ENCODE measurements at places on chromosomes 2 and 18.

GRCh38 chr2:70081221-70081620, 6.1 kb upstream of the PCBP1 start:
- no peak for DNase-seq

DNA sequence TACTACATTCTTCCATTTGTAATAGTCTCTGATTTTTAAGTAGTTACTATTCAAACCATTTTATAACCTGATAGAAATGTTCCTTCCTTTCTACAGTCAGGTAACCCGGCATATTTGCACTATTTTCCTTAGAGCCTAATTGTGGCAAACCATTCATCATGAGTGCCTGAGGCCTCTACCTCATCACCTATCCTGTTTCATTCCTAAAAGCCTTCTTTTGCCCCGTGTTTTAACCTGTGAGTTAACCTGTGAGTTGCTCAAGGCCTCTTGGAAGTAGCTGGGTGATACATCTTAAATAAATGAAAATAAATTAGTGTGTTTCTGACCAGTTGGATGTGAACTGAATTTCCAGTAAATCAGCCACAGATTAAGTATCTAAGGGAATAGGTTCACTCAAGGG, 6.5 kb upstream of the KLHL29 start:
- DNase-seq, result no peak

- DNase-seq, result no peak
Observed at GRCh38 chr18:40437517-40437916, 1517.5 kb upstream of the PIK3C3 start.

- DNase-seq, result no peak
Observed at GRCh38 chr2:108428286-108429009, 20.6 kb upstream of the GCC2 start.

GRCh38 chr2:109139865-109140396, 10.9 kb downstream of the SH3RF3 start:
- DNase-seq, result no peak

- peak; percentile 86 for DNase-seq
Observed at GRCh38 chr2:167292430-167293171, 404.3 kb downstream of the XIRP2 start.

DNA sequence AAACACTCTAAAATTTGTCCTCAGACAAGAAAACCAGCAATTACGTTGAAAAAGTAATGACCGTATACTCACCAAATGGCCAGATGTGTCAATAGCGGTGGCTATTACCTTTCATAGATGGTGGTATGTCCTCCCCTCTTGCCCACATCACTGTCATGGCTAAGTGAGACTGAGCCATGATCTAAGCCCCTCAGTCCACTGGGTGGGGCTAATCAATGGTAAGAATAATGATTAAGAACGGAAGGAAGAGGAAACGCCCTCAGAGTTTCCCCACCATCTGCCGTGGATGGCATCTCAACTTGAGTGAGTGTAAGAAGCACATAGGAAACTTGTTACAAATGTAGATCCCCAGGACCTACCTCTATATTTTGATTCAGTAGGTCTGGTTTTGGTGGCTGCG, 65.8 kb upstream of the EFEMP1 start:
- DNase-seq, result no peak

DNA sequence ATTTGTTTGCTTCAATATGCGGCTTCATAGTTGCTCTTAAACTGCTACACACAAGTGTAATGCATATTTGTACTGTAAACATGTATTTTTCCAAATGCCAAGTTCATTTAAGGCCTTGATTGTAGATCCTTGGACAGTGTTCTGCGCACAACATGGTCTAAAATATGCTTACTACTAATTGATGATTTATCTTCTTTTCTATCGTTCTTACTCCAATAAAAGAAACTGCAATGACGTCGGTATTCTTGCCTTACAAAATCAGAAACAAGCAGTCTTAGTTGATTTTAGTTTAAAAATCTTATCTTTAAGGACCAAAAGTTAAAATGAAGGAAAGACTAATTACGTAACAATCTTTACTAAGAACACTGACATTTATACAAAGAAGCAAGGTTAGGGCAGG, 224.3 kb upstream of the SMAD7 start:
- DNase-seq, result no peak

DNA sequence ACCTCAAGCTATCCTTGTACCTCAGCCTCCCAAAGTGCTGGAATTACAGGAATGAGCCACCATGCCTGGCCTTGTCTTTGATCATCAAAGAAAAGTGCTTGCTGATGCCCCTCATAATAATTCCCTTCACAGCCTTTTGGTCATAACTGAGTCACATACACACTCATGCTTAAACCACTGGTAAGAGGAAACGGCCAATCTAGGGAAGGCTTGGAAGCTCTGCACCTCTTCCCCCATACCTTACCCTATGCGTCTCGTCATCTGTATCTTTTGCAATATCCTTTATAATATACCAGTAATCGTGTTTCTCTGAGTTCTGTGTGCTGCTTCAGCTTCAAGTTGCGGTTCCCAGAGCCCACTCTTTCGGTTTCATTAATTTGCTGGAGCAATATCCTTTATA, 4.8 kb upstream of the RNF138 start:
- DNase-seq, result no peak

DNA sequence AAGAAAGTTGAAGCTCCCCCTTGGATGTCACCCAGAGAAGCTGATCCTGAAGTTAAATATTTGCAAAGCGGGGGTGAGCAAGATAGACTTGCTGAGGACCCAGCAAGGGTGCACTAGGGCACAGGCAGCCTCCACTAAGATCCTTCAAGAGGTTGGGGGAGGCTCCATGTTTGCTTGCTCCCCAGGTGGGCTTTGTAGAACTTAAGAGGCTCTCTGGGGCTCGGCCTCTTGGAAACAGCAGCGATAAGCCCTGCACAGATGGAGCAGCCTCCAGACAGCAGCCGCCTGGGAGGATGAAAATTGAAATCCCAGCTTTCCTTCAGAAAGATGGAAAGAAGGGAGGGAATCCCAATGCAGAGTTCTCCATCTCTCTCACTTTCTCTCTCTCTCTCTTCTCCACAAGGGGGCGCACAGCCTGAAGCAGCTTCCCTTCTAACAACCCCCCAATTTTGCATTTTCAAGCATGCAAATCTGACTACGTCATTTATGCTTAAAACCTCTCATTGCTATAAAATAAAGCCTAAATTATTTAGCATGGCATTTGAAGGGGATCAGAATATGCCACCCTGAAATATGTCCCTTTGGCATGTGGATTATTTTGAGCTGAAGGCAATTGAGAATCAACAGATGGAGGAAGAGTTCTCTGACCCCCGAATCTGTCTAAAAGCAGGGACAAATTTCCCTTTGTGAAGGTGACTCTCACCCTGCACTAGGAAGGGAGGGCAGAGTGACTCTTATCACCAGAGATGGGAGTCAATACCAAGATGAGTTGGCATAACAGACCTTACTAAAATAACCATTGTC, 185.7 kb upstream of the KLHL29 start:
- no peak for DNase-seq

- no peak for DNase-seq
Observed at GRCh38 chr2:145750612-145751011, 1230.7 kb upstream of the ZEB2 start.

GRCh38 chr2:171564463-171564862, 42.2 kb downstream of the CYBRD1 start:
- no peak for DNase-seq

DNA sequence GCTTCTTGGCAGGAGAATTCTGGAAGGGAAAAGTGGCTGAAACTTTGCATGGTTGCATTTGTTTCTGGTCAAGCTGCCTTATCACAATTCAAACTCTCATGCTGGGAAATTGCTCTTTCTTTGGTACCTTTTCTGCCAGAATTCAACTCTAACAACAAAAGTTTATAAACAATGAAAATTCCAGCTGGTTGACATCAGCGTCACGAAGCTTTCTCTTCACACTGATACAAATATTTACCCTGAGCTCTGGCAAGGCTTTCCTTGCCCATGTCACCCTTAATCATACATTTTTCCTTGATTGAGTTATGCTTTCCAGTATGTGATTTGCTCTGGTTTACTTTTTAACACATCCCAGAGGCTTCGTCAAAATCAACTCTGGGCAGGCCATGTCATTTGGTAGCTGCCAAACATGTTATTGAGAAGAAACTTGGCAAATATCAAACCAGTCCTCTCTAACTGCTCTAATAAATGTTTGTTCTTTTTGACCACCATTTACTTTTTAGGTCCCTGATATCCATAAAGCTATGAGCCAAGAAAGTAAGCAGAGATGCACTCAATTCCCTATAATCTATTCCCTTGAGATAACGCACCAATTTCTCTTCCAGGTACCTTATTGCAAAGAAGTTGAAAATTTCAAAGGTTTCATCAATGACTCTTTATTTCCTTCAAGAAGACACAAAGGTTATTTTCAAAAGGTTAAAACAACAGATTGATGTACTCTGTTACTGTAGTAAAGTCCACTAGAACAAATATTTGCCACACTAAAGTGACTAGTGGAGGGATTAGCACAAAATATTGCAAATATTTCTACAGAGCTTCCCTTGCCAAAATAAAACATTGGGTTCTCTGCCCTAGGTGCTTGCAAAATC, 1241.1 kb upstream of the ZEB2 start:
- DNase-seq, result no peak

DNA sequence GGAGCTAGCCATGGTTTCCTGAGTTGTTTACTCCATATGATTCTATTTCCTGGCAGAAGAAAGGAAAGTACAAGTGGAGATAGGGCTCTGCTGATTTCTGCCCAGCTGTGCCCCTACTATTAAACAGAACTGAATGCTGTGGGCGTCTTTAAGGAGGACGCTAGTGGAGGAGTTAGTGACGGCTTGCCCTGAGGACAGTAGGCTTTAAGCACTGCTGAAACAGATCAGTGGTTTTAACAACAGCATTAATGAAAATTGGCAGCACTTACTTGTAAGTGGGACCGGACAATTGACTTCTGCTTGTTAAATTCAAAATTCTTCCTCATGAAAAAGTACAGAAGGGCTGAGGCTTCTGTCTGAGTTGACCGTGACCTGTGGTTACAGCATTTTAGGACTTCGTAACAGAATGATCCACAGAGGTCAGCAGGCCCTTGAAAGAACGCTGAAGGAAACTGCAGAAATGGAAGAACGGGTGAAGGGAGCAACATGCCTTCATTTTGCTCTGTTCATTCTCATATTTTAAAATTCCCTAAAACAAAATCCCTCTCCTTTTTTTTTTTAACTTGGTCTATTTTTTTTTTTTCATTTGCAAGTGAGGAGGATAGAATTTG, 80.6 kb upstream of the CCDC195 start:
- no peak for DNase-seq

- no peak for DNase-seq
Observed at GRCh38 chr18:38759457-38759856, 1193.9 kb upstream of the CELF4 start.

- DNase-seq, result no peak
Observed at GRCh38 chr2:111620281-111620680, 263.7 kb downstream of the ANAPC1 start.

GRCh38 chr2:172113617-172114016, 10.9 kb upstream of the DLX2 start:
- DNase-seq, result no peak

GRCh38 chr18:63233334-63233733, 86.2 kb downstream of the BCL2 start:
- DNase-seq, result no peak

- DNase-seq, result no peak
Observed at GRCh38 chr2:105697781-105698449, 46.8 kb upstream of the NCK2 start.

- DNase-seq, result no peak
Observed at GRCh38 chr2:228771315-228771714, 499.8 kb downstream of the PID1 start.

DNA sequence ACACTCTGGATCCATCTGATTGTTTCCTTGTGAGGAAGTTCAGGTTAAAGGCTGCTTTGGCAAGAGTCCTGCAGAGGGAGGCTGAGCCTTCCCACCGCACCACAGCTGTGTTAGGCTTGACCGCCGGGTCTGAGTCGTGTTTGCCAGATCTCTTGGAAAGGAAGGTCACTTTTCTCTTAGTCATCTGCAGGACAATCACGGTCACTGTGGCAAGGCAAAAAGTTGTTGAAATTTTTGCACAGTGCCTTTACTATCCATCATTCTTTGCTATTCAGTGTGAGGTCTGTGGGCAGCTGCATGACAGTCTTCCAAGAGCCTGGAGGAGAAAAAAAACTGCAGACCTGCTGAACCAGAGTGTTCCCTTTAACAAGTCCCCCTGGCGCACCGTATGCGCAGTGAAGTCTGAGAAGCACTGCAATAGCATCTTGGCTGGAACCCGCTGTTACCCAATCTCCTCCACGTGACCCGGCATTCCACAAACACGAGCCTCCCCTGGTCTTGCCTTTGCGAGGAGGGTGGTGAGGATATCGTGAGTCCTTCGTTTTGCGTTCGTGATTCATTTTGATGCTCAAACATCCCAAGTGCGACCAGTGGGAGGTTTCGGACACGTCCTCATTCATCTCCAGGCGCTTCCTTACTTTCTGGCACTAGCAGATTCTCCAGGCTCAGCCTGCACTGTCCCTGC, 23.0 kb downstream of the BIN1 start:
- DNase-seq, result no peak

DNA sequence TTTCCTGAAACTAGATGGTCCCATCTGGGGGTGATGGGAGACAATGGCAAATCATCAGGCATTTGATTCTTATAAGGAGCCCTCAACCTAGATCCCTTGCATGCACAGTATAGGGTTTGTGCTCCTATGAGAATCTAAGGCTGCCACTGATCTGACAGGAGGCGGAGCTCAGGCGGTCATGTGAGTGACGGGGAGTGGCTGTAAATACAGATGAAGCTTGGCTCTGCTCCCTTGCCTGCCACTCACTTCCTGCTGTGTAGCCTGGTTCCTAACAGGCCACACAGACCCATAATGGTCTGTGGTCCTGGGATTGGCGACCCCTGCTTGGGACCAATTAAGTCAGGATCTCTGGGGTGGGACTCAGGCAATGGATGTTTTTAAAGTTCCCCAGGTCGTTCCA, 293.4 kb downstream of the ZNF521 start:
- no peak for DNase-seq

- DNase-seq, result no peak
Observed at GRCh38 chr2:224086226-224086914, 47.3 kb upstream of the SERPINE2 start.

DNA sequence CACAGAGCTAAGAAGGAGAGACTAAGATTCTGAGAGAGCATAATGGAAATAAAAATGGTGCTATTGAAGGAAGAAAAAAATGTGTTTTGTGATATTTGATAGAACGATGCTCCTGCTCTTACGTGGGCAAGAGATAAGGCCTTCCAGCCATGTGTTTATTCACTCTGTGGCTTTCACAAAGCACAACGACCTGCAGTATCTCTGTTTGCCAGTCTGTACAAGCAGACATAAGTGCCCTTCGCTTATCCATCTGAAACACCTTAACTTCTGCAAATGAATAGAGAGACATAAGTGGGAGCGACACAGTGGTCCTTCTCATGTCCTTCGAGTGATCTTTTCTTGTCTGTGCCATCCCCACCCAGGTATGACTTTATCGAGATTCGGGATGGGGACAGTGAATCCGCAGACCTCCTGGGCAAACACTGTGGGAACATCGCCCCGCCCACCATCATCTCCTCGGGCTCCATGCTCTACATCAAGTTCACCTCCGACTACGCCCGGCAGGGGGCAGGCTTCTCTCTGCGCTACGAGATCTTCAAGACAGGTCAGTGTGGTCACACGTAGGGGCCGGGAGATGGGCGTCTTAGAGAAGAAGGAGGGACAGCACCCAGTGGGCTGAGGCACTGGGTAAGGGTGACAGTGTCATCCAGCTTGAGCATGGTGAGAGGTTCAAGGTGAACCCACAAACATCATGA, 33.7 kb downstream of the NRP2 start:
- no peak for DNase-seq

Data from right renal pelvis (tissue), 4 donors.